ENCODE measurements at places on chromosomes 1 and 21. TPM values are rescaled to one million over a fixed set of nuclear protein-coding genes. Genes with fewer than 3 reads are reported as not detected.

The ZNF648 gene
- not detected for total RNA-seq

The OR2T29 gene
- total RNA-seq, result not detected

The S100A8 gene
- total RNA-seq, result not detected

The SLC1A7 gene
- not detected for total RNA-seq

The AMY2B gene
- 5.1 TPM for total RNA-seq

The AUNIP gene
- 1.6 TPM for total RNA-seq

The BRDT gene
- total RNA-seq, result not detected

The SYCP1 gene
- total RNA-seq, result not detected
